Dermis blood vessel endothelial cell (primary cell): ENCODE measurements at places on chromosomes 7 and 10.
A peak's percentile ranks its signal among the peaks of the same experiment; 100 is the strongest.

DNA sequence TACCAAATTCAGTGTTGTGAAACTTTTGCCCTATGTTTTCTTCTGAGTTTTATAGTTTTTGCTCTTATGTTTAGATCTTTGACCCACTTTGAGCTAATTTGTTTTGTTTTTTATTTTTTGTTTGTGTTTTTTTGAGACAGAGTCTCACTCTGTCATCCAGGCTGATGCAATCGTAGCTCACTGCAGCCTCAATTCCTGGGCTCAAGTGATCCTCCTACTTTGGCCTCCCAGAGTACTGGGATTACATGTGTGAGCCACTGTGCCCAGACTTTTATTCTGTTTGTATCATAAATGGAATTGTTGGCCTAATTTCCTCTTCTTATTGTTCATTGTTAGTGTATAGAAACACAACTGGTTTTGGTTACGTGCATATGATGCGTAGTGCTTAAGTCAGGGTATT lies 43.2 kb upstream of the ZMIZ2 start:
- DNase-seq, result no peak

DNA sequence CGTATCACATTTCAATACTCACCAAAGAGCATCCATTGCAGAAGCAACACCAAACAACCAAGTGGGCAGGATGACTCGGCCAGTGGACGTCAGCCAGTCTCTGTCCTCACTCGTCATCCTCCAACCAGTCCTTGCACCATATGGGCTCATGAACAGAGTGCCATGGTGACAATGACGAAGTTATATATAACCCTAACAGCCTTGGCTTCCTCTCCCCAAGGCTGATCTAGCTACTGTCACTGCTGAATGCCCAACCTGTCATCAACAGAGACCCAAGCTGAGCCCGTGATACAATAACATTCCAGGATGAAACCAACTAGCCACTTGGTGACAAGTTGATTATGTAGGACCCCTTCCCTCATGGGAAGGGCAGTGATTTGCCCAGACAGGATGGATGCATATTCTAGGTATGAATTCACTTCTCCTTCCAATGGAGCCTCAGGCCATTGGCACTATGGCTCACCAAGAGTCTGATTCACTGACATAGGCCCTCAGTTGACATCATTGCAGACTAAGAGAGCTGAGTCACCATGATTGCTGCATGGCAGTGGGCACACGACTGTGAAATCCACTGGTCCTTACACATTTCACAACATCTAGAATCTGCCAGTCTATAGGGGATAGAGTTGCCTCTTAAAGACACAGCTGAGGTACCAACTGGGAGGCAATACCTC lies 26.3 kb upstream of the PPIF start:
- DNase-seq, result no peak

- DNase-seq, result peak; percentile 21
Observed at GRCh38 chr7:95476072-95476847, 9.5 kb upstream of the ASB4 start.

DNA sequence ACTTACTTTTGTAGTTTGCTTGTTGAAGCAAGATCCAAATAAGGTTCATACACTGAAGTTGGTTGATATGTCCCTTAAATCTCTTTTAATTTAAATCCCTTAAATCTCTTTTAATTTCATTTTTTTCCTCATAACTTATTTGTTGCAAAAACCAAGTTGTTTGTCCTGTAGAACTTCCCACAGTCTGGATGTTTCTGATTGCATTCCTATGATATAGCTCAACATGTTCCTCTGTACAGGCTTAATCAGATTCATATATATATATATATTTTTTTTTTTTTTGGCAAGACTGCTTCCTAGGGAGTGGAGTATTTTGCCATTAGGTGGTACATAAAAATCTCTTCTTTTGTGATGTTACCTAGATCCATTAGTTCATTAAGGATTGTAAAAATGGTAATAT lies 174.9 kb upstream of the MKLN1 start:
- DNase-seq, result no peak

DNA sequence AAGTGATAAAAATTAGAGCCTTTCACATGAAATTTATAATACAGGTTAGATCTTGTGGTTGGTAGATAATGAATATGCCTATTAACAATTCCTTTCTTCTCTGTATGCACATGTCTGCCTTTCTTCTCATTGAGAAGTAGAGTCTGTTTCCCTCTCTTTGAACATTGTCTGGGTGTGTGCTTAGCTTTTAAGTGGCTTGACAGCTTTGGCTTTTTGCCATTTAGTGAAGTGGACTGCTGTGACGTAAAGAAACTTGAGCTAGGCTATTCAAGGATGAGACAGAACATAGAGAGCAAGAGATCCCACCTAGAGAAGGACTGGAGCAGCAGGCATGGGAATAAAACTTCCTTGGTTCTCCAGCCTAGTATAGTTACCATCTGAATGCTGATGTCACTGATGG lies 996.7 kb upstream of the CELF2 start:
- no peak for DNase-seq

- DNase-seq, result peak; percentile 59
Observed at GRCh38 chr10:123573236-123574108, 92.7 kb upstream of the GPR26 start.

GRCh38 chr10:64733980-64734379 lies 1212.8 kb downstream of the REEP3 start:
- DNase-seq, result peak; percentile 56

DNA sequence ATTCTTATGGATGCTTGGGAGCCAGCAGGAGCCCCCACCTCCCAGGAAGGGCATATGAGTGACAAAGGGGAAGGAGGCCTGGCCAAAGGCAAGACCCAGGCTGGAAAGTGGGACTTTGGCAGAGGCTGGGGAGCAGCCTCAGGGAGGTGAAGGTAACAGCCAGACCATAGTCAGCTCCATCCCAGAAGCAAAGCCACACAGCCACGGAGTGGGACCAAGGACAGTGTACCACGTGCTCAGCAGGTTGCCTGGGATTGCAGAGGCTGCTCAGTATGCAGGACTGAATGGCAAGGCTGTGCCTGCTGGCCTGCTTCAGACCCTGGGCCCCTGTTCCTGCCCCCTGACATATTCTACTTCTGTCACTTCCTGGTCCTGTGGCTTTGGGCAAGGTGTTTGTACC lies 17.6 kb upstream of the GPR26 start:
- DNase-seq, result no peak

- DNase-seq, result no peak
Observed at GRCh38 chr10:87552248-87552929, 47.7 kb downstream of the MINPP1 start.

- DNase-seq, result no peak
Observed at GRCh38 chr10:101336382-101336781, 17.6 kb upstream of the BTRC start.

DNA sequence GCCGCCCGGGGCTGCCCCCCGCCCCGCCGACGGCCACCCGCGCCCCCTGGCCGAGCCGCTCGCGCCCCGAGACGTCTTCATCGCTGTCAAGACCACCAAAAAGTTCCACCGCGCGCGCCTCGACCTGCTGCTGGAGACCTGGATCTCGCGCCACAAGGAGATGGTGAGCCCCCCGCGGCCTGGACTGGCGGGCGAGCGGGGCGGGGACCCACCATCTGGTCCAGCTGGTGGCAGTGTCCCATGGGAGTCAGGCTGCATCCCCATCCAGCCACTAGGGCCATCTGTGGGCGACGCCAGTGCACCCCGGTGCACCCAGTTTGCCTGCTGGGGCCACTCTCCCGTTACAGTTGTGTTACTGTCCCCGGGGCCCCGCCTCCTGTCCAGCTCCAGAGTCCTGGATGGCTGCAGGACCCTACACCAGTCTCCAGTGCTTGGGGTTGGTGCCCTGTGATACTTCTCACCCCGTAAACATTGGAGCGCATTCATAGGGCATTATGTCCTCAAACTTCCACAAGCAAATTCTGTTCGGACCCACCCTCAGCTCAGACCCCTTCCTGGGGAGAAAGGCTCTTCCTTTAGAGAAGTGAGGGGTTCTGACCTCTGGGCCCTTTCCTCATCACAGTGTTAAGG lies 672 bp downstream of the LFNG start:
- peak; percentile 32 for DNase-seq

DNA sequence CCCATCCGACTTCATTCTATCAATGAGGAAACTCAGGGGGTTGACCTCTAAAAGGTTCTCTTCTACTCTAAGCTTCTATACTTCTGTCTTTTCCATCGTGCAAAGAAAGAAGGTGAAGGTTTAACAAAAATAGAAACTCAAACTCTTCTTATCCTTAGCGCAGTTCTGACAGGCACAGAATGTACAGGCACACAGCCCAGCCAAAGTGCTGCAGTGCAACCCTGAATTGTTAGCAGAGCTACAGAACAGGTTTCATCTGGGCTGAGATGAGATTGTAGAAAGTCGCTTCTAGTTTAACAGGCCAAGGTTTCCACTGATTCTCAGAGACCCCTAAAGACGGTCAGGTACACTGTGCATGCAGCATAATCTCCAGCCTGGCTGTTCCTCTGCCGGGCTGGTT lies 79.3 kb upstream of the AFAP1L2 start:
- DNase-seq, result no peak

GRCh38 chr7:84207025-84207424 lies 12.4 kb upstream of the SEMA3A start:
- peak; percentile 48 for DNase-seq

DNA sequence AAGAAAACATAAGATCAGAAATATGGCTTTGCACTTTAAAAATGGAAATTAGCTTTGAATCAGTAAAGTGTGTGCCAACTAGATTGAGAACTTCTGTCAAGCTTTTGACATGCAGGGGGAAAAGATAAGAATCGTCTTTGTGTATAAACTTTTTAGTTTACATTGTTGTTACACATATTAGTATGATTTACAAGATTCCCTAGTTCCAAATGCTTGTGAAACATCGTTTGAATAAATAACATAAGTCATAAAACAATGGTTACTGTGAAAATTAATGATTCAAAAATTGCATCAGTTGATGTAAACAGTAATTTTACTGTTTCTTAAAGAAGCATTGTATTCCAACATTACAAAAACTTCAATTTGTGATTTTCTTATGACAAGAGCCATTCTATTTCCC lies 207.6 kb upstream of the MTPN start:
- DNase-seq, result no peak

- DNase-seq, result peak; percentile 93
Observed at GRCh38 chr7:119720541-119720940, 552.4 kb upstream of the KCND2 start.

- peak; percentile 7 for DNase-seq
Observed at GRCh38 chr7:8160779-8161345, 101.1 kb downstream of the ICA1 start.
